ENCODE measurements at places on chromosomes 4 and X.

DNA sequence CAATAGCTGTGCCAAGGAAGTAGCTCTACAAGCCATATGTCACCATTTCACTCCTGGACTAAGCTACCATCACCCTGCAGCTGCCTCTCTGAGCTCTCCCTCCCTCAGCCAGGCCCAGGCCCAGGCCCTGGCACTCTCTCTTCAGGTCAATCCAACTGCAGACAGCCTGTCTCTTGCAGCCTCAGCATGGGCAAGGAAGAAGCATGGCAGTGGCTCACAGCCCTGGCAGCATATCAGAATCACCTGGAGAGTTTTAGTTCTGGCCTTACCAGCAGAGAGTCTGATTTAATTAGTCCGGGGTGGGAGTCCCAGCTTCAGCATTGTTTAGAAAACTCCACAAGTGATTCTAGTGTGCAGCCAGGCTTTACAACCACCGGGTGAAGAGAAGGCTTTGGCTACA is 31.5 kb downstream of the NALF2 start:
- DNase-seq = no peak

- no peak for DNase-seq
These were observed 169.9 kb downstream of the KCNIP4 start for GRCh38 chr4:21778702-21779101.

DNA sequence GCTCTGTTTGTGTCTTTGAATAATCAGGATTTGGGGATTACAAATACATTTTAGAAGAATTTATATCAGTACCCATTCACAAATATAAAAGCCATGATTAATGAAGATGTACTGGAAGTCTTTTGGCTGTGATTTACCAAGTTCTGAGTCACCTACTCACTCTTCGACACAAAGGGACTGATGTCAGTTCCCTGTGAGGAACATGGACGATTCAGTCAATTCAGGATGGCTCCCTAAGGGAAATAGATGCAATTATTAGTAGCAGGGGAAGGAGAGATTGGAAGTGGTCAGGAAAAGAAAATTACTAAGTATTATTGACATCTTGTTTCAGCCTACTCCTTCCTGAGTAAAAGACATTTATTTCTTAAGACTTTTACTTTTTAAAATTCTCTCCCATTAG is 550.7 kb upstream of the SLIT2 start:
- DNase-seq = no peak

- DNase-seq = peak; percentile 48
These were observed 44.4 kb downstream of the PCGF3 start for GRCh38 chr4:749698-750666.

DNA sequence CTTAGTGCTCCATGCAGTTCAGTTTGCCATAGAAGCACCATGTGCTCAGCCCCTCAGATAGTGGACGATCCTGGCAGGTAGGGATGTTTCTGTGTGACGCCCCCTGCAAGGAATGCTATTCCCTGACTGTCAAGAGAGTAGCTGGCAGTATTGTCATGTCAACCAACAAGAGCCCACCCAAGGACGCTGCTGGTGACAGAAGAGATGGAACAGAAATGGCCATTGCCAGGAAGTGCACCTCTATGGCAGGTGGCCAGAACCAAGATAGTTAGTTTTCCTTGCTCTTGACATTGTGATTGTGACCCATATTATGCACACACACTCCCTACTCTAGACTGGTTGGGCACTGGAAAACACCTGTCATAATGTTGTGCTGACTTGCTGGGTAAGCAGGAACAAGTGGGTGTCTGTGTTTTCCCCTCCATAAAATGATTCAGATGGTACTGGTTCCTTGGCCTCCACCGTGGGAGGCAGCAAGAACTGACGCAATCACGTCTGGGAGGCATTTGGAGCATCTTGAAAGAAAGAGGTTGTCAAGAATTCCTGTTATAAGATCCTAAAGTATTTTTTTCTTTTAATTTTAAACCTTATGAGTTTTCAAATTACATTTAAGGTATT is 507.9 kb downstream of the MID1IP1 start:
- peak; percentile 33 for DNase-seq

DNA sequence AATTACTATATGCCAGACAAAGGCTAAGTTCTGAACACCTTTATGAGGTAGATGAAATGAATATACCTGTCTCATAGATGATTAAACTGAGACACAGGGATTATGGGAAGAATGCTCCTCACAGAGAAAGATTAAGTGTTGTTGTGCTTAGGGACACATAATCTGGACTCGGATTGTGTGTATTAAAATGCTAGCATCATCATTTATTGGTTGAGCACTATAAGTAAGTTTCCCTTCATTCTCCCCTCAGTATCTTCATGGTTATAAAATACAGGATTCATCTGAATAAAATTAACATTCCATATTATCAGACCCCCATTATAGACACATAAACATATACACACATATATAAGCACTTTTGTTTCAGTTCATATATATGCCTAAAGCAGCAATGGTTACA is 463.5 kb downstream of the PPP4R3C start:
- DNase-seq = no peak

- DNase-seq = peak; percentile 11
These were observed 13.8 kb upstream of the MAN2B2 start for GRCh38 chr4:6561173-6561516.

DNA sequence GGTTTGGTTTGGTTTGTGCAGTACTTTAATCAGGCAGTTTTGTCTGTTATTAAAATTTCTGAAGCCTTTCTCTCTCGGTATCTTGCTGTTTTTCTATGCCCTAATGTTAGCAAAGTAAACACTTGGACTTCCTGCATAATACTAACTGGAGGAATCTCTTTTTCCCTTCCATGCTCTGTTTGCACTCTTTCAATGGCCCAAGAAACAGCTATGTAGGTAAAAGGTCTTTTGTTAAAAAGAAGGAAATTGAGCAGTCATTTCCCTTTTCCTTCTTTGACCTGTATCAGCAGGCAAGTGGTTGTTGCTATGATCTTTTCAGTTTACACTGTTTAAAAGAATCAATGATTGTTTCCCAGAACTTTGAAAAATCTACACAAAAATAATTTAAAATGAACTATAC is 82.7 kb downstream of the CCSER1 start:
- DNase-seq = no peak

- no peak for DNase-seq
These were observed 108.9 kb downstream of the SYNPO2 start for GRCh38 chr4:118997601-118998000.

- DNase-seq = no peak
These were observed 24.1 kb downstream of the FRMPD4 start for GRCh38 chrX:12162420-12162819.

DNA sequence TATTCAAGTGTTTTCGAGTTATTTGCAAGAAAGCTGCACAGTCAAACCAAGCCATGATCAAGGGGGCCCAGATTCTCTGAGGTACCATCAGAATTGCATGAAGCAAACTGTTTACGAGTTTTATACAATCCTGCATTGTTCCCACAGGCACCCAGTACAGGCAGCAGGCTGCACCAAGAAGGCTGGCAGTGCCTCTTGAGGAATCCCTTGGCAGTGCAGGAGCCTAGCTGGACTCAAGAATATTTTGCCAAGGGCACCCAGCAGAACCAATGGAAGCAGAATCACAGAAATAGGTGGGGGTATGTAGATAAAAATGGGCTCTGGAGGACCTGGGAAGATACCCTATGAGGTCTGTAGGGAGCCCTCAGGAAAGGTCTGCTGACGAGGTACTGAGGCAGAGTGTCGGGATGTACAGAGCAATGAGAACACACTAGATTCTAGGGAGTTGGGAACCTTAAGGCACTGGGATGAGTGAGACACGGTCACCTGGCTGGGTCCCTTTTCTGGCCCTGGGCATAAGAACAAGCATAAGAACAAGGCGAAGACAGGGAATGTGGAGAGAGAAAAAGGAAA is 2.5 kb upstream of the PLP1 start:
- DNase-seq = no peak

GRCh38 chr4:16694173-16694883 is 204.1 kb downstream of the LDB2 start:
- no peak for DNase-seq

DNA sequence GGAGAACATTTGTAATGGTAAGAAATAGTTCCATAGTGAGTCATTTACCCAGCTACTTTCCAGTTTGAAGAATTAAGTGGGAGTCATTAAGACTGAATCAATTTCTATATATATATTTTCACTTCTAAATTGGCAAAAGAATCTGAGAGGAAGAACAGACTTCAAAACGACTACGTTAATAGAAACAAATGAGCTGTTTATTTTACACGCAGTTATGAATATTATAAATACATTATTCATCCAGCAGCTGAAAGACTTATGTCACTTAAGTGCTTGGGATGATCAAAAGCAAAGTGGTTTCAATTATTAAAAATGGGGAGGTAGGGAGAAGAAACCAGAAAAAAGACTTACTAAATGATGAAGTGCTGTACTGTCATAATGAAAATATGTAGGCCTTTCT is 260.5 kb upstream of the DDX53 start:
- DNase-seq = no peak

GRCh38 chrX:30349946-30350345 is 40.8 kb upstream of the NR0B1 start:
- DNase-seq = no peak

DNA sequence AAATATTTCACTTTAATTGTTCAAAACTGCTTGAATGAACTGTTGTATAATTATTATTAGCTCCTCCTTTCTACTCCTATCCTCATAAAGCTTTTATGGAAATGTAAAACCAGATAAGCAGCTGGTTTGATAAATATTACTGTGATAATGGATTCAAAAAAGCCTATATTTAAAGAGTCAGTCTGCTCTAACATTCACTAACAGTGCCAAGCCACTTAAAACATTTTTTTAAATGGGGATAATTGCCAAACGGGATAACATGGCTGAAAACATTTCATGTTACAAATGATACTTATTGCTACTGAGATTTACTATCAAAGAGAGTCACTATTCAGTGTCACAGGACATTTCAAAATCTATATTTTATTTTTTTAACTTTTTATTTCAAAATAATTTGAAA is 17.4 kb downstream of the ARHGAP24 start:
- no peak for DNase-seq

DNA sequence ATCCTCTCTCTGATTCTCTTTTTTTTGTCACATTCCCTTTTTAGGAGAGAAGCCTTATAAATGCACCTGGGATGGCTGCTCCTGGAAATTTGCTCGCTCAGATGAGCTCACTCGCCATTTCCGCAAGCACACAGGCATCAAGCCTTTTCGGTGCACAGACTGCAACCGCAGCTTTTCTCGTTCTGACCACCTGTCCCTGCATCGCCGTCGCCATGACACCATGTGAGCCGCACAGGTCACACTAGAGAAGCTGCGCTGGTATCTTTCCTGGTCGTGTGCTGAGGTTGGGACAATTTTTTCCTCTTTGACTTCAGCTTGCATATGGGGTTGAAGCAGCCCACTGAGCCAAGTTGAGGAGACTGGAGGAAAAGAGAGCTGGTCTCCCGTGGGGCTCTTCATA is 52.1 kb downstream of the KLF8 start:
- no peak for DNase-seq

DNA sequence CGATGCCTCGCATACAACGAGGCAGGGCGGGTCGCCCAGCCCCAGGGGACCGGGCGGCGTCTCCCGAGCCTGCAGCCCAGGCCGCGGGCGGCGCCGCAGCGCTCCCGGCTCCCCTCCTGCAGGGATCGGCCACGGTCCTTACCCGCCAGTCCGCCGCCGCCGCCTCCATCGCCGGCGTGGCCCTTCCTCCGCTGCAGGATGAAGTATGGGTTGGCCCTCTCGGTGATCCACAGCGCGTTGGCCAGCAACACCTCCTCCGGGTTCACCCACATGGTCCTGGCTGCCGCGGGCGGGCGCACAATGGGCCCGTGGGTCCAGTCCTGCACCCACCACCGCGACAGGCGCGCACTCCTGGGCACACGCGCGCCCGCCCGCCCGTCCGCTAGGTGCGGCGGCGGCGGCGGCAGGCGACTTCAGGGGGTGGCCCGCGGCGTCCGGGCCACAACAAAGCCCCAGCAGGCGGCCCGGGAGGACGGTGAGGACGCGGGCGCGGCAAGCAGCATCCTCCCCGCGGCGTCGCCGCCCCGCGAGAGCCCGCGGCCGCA is 339 bp downstream of the TBC1D9 start:
- no peak for DNase-seq

DNA sequence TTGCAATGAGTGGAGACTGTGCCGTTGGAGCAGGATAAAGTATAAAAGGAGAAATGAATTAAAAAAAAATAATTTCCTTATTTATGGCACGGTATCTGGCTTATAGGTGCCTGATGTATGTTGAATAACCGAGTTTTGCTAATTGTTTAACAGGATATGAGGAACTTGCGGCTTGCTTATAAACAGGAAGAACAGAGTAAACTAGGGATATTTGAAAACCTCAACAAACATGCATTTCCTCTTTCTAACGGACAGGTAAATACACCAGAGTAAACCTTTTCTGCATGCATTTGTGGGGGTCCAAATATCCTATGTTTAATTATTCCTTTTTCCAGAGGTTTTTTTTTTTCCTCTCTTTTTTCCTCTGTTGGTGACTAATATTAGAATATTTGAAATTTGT is 36.8 kb downstream of the MTMR1 start:
- DNase-seq = no peak

DNA sequence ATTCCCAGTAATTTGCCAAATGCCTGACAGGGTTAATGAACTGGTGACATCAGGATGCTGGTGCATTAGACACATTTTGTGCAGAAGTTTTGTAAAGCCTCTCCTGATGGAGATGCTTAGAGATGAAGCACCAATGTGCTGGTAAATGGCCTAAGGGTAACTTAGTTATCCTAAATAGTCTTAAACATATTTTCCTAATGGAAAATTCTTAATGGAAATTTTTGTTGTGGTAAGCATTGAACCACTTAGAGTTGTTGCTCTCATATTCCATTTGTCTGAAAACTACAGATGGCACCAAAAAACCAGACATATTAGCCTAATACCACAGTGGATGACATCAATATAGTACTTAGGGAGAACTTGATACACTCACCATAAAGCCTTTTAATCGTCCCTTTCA is 154.5 kb upstream of the ANK2 start:
- DNase-seq = no peak

- no peak for DNase-seq
These were observed 59.7 kb downstream of the RGS12 start for GRCh38 chr4:3352505-3352904.

DNA sequence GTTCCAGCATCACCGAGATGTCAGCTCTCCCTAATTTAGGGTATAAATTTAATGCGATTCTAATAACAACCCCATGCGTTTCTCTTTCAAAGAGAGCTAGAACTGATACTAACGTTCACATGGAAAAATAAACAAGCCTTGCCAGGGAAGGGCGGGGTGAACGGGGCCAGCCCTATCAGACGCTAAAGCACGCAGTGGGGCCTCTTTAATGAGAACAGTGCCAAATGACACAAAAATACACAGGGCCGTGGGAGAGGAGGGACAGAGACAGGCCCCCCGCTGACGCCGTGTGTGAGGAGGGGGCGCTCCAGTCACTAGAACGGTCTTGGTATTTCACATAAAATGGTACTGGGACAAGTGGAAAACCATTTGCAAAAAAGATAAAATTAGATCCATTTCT is 21.3 kb upstream of the ADRA2C start:
- DNase-seq = no peak

GRCh38 chr4:122100508-122100907 is 51.6 kb upstream of the BLTP1 start:
- no peak for DNase-seq

GRCh38 chrX:75784680-75785491 is at the start of gene MAGEE2:
TSS of gene MAGEE2 (minus strand) at chrX:75785254. CDS start at chrX:75785051, 203 bp downstream.
- DNase-seq = no peak

GRCh38 chrX:1086444-1087409 is 125.7 kb downstream of the CRLF2 start:
- DNase-seq = peak; percentile 4

GRCh38 chr4:169675825-169676224 is 55.4 kb downstream of the CLCN3 start:
- DNase-seq = no peak
